Stimulated activated CD4-positive, alpha-beta T cell treated with anti-CD3 and anti-CD28 coated beads, Interleukin-15, amount 100 ng/mL, for 1 hour (primary cell): ENCODE measurements at places on chromosomes 13 and 19.

DNA sequence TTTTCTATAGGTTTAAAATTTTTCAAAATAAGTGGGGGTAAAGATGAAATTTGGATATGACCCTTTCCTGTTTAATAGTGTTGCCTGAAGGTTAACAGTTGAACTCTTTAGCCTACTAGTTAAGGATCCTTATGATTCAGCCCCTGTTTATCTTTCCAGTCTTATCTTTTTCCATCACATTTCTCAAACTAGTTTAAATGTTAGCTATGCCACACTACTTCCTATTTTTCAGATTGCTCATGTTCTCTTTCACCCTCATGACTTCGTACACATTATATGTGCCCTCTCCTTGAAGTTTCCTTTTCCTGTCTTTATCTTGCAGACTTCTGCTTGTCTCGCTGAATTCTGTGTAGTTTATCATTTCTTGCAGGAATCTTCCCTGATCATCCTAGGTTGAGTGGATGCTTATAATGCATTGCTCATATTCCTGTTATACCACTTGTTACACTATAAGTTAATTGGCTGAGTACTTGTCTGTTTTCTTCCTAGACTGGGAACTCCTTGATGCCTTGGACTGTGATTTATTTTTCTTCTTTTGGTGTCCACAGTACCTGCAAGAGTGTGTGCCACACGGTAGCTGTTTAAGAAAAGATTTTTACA is 86.7 kb downstream of the FNDC3A start:
- no peak for DNase-seq

- no peak for DNase-seq
Measured at GRCh38 chr19:8696993-8697392, 1.6 kb downstream of the ACTL9 start.

GRCh38 chr13:100625447-100625846 is 36.9 kb upstream of the GGACT start:
- DNase-seq, result no peak

DNA sequence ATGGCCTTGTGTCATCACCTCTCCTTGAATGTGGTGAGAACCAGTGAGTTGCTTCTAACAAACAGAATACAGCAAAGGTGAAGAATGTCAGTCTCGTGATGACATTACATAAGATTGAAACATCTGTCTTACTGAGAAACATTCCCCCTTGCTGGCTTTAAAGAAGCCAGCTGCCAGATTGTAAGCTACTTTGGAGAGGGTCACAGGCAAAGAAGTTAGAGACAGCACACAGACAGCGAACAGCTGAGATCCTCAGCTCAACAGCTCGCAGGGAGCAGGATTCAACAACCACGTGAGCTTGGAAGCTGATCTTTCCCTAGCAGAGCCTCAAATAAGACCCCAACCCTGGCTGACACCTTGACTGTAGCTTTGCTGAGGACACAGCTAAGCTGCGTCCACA is 367.9 kb downstream of the LIG4 start:
- no peak for DNase-seq

DNA sequence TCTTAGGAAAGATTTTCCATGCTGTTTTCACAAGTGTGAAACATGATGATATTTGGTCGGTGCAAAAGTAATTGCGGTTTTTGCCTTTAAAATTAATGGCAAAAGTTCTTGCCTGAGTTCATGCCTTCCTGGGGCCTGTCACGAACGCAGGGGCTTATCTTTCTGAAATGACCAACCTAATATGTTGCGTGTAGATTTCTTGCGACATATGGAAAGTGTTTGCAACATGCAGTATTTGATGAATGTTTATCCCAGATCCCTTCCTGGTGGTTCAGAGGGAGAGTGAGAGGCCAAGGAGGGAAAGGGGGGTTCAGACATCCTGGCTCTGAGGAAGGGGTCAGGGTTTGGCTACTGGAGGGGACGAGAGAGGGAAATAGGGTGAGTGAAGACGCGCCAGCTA is 72.0 kb downstream of the TEX29 start:
- DNase-seq, result no peak
